ENCODE measurements at places on chromosomes 11 and 22.

- DNase-seq = no peak
These were observed 8.5 kb upstream of the RAB1B start for GRCh38 chr11:66259956-66260355.

- no peak for DNase-seq
These were observed 2.5 kb upstream of the ASCL2 start for GRCh38 chr11:2272946-2273280.

GRCh38 chr11:67271541-67272284 lies 5.4 kb downstream of the GRK2 start:
- no peak for DNase-seq

GRCh38 chr11:91023731-91024130 lies 800.9 kb upstream of the CHORDC1 start:
- no peak for DNase-seq

- no peak for DNase-seq
These were observed 6.7 kb downstream of the IFITM10 start for GRCh38 chr11:1743585-1744136.

- no peak for DNase-seq
These were observed 35.9 kb downstream of the ACO2 start for GRCh38 chr22:41504816-41505215.

DNA sequence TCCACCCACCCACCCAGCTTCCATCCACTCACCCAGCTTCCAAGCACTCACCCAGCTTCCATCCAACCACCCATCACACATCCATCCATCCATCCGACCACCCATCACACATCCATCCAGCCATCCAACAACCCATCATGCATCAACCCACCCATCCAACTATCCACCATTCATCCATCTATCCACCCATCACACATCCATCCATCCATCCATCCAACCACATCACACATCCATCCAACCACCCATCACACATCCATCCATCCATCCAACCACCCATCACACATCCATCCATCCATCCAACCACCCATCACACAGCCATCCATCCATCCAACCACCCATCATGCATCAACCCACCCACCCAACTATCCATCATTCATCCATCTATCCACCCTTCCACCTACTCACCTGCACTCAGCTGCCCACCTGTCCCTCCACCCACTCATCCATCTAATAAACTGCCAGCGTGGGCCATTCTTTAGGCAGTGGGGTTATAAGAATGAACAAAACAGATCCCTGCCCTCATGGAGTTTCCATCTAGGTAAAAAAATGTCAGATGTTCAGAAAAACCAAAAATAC lies 88.2 kb downstream of the CELSR1 start:
- no peak for DNase-seq

DNA sequence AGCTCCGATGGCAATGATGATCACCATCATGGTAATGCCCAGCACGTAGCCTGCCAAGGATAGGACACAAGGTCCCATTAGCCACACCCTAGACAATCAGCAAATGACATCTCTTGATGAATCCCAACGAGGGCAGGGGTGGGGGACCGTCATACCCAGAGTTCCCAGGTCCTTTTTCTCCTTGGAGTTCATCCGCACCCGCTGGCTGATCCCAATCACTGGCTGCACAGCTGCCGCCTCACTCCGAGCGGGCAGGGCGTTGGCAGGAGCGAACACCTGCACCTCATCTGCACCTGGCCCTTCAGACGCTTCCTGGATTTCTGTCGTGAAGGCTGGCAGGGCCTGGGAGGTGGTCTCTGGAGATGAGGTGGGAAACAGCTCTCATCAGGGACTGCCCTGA lies 2.9 kb downstream of the PIK3IP1 start:
- DNase-seq = no peak

DNA sequence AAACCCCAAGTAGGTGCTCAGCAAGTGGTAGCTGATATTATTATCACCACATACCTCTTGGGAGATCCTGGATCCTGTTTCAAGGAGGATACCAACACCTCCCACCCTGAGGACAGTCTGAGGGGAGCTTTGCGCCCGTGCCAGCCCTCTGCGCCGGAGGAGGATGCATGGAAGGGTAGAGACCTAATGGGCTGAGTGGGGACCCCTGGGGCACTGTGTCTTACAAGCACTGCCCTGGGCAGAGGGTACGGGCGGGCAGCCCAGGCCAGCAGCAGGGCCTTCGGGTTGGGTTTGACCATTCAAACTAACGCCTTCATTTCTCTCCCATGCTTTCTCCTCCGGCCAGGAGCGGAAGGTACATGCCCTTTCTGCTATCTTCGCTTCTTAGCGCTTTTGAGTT lies 26.3 kb downstream of the MYBPC3 start:
- DNase-seq = no peak

GRCh38 chr11:61142424-61142823 lies 18.8 kb downstream of the VPS37C start:
- DNase-seq = no peak

DNA sequence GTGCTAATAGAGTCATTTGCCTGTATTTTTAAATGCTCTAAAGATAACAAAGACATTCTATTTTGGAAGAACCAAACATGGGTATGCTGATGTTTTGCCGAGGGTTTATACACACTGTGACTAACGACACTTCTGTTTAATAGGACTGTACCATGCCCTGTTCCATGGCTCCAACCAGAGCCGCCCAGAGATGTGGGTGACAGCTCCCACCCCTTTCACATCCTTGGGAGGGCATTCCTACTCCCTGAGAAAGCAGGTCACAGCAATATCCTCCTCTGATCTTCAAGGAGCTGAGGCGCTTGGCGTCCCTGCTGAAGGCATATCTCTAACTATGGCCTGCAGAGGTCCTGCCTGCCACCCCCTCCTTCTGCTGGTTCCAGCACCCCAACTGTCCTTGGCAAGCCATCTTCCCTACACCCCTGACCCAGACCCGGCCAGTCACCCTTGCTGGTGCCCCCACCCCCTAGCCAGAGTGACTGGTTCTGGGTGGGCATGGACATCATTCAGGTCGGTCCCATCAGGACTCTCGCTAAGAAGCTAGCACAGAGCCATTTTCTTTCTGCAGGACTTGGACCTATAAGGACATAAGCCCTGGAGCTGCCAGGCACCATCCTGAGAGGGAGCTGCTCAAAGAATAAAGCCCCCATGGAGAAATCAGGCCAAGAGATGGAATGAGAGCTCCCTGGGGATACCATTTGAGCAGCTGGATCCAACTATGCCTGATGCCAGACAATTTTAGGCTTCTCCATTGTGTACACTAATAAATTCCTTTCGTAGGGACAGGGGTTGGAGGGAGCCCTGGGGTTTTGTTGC lies 381.3 kb downstream of the CTTN start:
- DNase-seq = no peak

- no peak for DNase-seq
These were observed at the start of gene PLEKHA7 for GRCh38 chr11:17014321-17014832. Gene PLEKHA7, minus strand, starts transcription at chr11:17014414. Its CDS starts 13 bp downstream, at chr11:17014401.

DNA sequence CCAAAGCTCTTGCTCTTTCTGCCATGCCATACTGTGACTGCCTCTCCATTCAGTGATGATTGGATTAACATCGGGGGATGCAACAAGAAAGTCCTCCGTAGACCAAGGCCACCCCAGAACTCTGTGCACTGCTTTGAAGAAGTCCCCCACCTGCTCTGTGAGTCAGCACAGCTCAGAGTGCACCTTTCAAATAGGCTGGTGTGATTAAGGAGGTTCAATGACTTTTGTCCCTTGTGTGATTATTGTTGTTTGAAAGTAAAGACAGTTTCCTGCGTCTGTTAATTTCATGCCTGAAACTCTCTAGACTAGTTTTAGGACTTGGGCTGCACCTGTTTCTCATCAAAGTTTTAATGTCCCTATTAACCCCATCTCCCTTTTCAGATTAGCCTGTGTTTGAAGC lies 33.0 kb upstream of the DBX1 start:
- no peak for DNase-seq

GRCh38 chr11:62236187-62236586 lies 5.9 kb upstream of the SCGB1D2 start:
- DNase-seq = no peak

GRCh38 chr22:19177164-19178064 lies 1.1 kb downstream of the SLC25A1 start:
- DNase-seq = no peak

DNA sequence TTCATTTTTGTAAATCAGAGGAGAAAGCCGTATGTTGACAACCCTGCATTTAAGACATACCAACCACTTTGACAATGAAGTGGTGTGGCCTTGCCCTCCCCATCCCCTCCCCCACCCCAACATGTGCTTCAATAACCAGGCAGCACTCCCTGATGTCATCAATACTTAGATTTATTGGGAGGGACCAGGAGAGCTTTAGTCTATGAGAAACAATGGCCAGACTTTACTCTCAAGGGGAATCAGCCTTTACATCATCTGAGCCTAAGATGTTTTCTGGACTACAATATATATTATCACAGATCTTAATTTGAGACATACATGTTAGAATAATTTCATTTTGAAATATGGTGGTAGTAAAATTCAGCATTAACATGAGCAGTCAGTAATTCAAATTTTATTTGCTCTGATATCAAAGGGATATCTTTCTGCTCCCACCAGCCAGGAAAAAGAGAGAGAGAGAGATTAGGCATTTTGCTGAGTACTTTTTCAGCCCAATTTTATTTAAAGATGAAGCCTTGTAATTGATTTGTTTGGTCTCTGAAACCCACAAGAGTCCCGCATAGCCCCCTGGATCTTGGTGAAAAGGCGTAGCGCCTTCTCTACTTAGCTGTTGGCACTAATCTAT lies 38.1 kb downstream of the PARVA start:
- DNase-seq = no peak

- DNase-seq = no peak
These were observed 854.3 kb downstream of the METTL15 start for GRCh38 chr11:28962502-28962901.

GRCh38 chr11:5955586-5955985 lies 12.7 kb downstream of the OR56A5 start:
- DNase-seq = no peak

GRCh38 chr22:43036282-43036829 lies 21.4 kb upstream of the PACSIN2 start:
- DNase-seq = no peak

DNA sequence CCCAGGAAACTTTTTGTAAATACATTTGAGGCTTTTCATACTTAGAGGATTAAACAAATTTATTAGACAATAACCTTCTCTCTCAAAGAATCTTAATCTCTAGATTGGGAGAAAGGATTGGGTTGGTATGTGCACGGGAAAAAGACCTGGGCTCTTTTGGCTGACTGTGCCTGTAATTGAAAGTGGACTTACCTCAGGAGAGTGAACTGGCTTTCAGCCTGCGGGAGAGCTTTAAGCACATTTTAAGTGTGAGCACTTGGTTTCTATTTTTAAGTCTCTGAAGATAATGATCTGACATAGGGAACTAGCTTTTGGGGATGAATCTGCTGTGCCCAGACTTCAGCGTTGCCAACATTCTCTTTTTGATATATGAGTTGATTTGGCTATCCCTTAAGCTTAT lies 35.8 kb downstream of the UVRAG start:
- DNase-seq = no peak

DNA sequence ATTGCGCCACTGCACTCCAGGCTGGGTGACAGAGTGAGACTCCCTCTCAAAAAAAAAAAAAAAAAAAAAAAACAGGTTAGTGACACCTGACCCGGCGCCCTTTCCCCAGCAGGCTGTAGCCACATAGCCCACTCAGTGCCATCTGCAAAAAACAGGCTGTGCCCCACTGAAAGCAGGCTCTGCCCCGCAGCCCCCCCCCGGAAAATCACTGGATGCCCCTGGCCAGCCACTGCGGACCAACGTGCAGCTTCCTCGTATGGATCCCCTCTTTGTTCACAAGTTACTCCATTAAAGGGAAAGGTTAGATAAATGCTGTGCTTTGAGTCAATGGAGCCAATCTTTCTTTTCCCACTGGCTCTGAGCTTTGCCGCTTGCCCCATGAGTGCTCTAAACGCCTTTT lies 660.3 kb downstream of the TBC1D22A start:
- no peak for DNase-seq

GRCh38 chr11:33544593-33545373 lies 155.8 kb downstream of the C11orf91 start:
- no peak for DNase-seq

DNA sequence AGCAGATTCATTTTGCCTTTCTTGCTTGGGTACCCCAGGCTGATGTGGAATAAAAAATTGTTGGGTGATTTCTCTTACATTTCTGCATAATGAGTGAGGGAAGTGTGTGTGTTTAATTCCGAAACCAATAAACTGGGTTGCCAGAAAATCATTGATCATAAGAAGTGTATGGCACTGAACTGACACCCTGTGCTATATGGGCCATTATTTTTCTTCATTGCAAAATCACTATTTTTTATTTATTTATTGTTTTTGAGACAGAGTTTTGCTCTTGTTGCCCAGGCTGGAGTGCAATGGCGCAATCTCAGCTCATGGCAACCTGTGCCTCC lies 14.6 kb upstream of the HIKESHI start:
- no peak for DNase-seq

DNA sequence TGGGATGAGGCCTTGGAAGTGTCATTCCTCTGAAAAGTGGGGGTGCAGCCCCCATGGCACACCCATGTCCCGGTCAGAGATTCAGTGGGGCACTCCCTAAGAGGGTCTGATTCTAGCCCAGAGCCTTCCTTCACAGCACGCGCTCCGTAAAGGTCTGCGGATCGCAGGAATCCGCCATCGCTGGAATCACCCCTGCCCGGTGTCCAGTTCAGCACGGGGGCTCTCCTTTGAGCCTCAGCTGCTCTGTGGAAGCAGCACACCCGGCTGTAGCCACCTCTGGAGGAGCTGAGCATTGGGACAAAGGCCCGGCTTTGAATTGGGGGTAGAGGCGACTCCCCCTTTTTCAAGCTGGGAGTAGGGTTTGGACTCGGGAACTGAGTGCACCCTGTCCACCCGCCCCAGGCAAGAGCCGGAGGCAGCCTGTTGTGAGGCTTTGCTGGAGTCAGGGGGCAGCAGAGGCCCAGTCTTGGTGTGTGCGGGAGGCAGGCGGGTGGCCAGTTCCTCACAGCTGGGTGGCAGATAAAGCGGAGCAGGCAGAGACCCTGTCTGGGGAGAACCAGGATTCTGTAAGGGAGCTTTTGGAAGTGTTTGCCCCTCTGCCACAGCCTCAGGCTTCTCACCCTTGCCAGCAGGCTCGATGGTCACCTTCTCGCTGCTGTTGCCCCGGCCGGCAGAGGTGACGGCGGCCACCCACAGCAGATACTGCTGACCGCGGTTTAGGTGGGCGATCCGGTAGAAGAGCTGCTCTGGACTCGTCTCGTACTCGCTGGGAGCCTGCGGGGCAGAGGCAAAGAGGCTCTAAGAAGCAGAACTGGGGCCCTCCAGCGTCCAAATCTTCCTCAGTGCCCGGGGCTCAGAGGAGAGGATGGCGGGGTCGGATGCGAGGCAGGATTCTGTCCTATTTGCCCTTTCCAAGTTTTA lies 115.9 kb downstream of the CEP164 start:
- peak; percentile 9 for DNase-seq

Data from activated T-cell treated with anti-CD3 and anti-CD28 coated beads for 48 hours (primary cell).